Head of caudate nucleus (tissue), 42 donors: ENCODE measurements at places on chromosomes 11 and 22.
A peak's percentile ranks its signal among the peaks of the same experiment; 100 is the strongest.

- DNase-seq = no peak
These were observed 273.2 kb downstream of the DCDC1 start for GRCh38 chr11:31096191-31096805.

GRCh38 chr22:28021998-28022660, 103.1 kb upstream of the PITPNB start:
- DNase-seq = peak; percentile 11

DNA sequence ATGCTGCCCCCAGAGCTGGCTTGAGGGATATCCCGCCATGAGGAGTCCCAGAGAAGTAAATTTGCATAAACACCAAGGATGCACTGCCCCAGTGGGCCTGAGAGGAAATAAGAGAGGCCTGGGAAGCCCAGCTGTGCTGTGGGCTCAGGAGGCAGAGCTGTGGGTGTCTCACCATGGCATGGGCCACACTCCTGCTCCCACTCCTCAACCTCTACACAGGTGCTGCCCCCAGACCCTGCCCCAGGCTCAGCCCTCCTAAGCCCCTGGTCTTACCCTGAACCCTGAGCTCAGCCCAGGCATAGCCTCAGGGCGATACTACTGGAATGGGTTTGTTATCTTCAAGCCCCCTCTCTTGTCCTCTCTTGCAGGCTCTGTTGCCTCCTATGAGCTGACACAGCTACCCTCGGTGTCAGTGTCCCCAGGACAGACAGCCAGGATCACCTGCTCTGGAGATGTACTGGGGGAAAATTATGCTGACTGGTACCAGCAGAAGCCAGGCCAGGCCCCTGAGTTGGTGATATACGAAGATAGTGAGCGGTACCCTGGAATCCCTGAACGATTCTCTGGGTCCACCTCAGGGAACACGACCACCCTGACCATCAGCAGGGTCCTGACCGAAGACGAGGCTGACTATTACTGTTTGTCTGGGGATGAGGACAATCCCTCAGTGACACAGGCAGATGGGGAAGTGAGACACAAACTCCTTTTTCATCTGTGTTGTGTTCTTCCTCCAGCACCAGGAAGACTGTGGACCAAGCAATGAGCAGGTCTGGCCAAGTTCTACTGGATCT, 59.9 kb downstream of the GGTLC2 start:
- no peak for DNase-seq

DNA sequence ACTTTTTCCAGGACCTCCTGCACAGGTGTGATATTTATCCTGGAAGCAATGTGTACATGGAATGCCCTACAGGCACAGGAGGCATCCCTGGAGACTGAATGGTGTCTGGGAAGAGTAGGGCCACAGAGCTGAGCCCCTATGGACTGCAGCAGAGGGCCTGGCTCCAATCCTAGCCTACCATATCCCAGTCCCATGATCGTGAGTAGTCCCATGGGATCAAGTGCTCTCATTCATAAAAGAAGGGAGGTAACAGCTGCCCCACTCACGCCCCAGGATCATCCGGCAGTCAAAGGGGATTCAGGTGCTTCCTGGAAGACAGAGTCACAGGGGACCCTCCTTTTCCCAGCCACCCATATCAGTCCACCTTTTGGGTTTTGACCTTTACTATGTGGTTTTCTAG, 24.0 kb downstream of the ANKK1 start:
- DNase-seq = no peak

DNA sequence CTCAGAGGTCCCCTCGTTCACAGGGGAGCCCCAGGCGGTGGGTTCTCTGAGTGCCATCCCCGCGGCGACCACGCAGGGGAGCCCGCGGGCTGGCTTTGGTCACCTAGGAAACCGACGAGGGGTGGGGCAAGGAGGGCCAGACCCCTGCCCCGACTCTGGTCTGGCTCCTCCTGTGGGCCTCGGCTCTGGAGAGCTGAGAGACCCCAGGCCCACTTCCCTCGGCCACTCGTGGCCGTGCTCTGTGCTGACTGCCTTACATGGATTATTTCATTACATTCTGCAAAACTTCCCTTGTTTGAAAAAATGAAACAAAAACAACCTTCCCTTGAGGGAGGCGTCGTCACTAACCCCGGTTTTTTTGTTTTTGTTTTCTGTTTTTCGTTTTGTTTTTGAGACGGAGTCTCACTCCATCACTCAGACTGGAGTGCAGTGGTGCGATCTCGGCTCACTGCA, 15.1 kb upstream of the CYTH4 start:
- DNase-seq = peak; percentile 47

GRCh38 chr11:69252490-69252837, 41.5 kb upstream of the MYEOV start:
- DNase-seq = no peak

GRCh38 chr22:18970176-18970947, 34.3 kb upstream of the PRODH start:
- DNase-seq = peak; percentile 50

DNA sequence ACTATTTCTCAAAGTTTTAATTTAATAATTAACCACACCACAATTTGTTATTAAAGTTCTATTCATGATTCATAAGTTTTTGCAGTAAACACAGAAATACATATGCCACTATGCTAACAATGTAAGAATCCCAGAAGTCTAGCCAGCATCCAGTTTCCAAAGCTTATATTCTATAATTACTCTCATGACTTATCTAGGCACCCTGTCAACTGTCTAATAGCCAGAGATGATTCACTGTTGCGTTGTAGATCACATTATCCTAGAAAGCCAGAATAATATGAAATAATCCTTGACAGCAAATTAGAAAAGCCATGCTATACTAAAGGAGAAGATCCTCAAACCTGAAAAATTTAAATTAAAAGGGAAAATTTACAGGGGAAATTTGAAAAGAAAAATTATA, 141.0 kb downstream of the SOX6 start:
- no peak for DNase-seq

GRCh38 chr11:119891055-119891768, 162.2 kb upstream of the NECTIN1 start:
- peak; percentile 83 for DNase-seq

DNA sequence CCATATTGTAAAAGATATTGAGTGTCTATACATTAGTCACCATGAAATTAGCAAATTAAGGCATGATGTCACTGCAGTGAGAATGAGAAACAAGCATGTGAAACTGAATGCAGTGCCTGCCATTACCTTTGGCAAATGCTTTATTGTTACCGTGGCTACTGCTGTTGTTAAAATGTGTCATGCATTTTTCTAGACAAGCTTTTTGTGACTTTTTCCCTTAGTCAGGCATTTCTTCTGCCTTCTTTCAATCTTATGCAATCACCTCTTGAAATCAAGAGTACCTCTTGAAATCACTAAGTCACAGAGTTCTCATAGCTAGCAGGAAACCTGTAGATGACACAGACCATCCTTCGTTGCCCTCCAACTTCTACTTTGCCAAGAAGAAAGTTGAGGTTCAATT, 461.7 kb upstream of the TENM4 start:
- DNase-seq = no peak

DNA sequence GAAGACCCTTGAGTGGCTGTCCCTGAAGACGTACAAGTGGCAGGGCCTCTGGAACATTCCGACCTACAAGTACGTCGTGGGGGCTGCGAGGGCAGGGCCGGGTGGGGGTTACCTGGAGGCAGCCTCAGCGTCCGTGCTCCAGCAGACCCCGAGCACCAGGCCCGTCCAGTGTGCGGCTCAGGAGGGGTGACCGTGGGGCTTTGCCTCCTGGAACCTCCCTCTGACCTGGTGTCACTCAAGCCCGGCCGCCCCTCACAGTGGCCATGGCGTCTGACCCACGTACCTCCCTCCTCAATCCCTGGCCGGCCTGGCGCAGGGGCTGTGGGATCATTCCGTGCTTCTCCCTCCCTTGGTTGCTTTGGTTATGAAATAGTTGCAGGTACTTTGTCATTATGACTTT, 18.5 kb downstream of the RNH1 start:
- DNase-seq = no peak

DNA sequence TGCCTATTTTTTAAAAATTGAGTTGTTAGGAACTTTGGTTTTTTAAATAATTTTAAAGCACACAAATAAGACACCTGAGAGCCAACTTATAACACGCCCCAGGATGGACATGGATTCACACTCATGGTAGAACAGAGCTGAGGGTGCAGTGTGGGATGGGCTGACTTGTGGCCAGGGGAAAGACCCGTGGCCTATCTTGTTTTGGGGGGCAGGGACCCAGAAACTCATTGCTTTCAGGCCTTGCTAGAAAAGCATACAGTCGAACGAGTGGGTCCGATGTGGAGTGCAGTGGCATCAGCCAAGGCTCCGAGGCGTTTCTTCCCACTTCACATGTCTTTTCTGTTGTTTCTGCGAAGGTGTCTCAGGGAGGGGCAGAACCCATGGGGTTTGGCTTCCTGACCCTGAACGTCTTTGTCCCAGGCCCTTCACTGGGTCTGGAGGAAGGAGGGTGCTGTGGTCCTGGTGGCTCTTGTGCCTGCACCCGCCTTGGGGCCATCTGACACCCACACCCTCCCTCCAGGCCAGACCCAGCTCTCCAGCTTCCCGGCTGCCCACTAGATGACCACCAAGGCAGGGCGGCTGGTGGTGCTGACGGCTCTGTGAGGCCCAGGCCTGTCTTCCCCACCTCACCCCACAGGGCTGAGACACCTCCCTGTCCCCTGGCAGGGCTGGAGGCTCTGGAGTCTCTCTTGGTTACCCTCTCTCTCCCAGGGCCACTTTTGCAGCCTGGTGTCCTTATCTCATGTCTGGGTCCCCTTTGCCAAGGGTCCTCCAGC, 120.8 kb downstream of the KCNQ1 start:
- DNase-seq = no peak

GRCh38 chr22:33000342-33001280, 57.6 kb downstream of the SYN3 start:
- peak; percentile 72 for DNase-seq

DNA sequence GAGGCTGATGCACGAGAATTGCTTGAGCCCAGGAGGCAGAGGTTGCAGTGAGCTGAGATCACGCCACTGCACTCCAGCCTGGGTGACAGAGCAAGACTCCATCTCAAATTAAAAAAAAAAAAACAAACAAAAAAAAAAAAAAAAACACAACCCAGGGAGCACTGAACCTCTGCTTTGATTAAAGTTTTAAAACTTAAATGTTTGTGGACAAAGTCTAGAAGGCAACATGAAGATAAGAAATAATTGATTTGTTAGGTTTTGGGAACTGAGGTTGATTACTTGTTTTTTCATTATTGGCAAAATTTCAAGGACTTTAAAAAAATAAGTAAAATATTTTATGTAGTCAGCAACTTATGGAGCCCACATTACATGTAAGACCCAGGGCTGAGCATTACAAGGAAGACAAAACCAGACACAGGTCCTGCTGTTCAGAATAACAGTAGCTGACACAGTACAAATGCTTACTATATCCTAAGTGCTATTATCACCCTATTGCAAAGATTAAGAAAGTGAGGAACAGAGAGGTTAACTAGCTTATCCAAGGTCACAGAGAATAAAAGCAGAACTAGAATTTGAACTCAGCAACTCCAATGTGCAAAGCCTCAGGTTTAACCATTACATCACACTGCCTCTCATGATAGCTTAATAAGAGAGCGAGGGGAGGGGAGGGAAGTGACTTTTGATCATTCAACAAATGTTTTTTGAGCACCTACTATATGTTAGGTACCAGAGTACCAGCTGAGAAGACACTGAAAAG, 2.3 kb upstream of the CRY2 start:
- DNase-seq = no peak

DNA sequence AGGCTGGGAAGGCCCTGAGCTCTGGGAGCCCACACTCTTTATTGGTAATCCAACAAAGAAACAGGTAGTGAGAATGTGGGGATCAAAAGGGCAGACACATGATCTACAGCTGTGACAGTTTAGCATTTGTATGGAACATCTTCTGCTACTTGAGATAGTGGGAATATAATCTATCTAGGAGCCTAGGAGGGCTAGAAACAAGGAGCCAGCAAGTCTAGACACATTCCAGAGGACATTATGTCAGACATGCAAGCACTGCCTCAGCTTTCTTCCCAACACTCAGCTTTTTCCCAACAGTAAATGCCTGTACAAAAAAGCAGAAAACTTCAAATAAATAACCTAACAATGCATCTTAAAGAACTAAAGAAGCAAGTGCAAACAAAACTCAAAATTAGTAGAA, 1150.6 kb upstream of the RAG2 start:
- DNase-seq = no peak

DNA sequence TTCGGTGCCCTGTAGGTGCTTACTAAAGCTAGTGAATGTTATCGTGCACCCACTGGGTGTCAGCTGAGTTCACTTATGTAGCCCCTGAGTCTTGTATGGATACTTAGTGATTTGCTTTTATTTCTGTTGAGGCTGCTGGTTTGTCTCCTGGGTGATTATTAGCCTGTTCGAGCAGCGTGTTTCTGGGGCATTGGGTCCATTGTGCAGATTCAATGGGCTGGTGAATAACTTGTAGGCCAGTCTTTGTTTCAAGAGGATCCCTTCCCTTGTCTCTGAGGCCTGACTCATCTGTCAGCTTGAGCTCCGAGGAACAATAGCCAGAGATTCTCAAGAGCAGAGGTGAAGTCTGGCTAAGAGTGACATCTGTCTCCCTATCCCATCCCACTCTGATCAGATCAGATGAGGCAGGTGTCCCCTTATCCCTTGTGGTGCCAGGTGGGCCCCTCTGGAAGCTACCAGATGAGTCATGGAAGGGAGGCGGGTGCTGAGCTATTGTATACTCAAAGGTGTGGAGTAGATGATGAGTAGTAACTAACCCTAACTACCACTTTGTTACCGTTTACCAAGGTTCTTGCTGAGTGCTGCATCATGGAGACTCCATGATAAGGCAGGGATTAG, 3.7 kb downstream of the MIAT start:
- DNase-seq = no peak

DNA sequence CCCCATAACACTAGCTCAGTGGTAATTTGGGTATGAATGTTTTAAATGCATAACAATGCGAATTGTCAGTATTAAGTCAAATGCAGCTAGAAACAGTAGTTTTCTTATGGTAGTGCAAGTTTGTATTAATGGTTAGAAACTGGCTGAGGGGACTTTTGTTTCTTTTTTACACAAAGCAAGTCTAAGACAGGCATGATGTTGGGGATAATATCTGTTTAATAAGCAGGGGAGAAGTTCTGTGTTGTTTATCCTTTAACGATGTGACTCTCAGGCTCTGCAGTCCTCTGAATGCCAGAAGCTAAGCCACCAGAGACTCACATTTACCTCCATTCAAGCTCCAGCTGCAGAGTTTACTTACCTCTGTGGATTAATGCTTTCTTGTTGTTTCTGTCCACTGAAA, 67.8 kb downstream of the SYT9 start:
- no peak for DNase-seq

DNA sequence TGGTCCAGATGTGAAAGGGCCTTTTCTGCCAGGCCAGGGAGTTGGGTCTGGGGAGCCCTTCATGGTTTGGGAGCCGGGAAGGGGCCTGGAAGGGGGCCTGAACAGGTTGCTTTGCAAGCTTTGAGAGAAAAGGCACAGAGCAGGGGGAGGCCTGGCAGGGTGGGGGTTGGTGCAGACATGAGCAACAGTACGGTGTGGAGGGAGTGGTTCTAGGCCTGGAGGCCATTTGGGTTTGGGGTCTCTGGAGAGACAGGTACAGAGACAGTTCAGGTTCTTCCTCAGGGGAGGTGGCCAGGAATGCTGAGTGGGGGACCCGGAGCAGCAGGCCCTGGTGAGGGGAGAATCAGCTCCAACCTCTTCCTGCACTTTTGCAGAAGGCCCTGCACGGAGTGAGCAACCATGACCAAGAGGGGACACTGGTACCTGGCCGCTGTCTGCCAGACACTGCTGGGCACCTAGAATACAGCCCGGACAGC, 1.4 kb downstream of the KDELR3 start:
- DNase-seq = peak; percentile 2

- DNase-seq = no peak
These were observed 155.7 kb downstream of the ATG16L2 start for GRCh38 chr11:72969894-72970335.
